ENCODE measurements at places on chromosomes 2 and 18.

DNA sequence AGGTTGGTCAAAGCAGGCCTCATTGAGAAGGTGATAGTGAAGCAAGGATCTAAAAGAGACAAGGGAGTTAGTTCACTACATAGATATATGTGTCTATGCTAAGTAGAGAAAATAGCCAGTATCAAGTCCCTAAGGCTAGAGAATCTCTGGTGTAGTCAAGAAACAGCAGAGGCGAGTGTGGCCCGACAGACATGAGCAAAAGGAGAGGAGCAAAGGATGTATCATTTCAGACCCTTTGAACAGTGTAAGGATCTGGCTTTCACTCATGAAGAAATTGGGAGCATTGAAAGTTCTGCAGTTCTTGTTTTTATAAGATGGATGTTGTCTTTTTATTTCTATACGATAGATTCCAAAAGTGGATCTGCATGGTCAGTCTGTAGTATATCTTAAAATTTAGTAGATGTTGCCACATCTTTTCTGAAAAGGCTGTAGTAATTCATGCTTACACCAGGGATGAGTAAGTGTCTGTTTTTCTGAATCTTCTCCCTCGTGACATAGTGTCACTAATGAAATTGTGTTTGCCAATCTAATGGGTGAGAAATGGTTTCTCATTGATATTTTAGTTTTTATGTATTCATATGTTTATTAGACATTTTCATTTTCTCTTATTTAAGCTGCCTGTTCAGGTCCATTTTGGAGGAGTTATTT lies 18.8 kb downstream of the SP100 start:
- no peak for DNase-seq

DNA sequence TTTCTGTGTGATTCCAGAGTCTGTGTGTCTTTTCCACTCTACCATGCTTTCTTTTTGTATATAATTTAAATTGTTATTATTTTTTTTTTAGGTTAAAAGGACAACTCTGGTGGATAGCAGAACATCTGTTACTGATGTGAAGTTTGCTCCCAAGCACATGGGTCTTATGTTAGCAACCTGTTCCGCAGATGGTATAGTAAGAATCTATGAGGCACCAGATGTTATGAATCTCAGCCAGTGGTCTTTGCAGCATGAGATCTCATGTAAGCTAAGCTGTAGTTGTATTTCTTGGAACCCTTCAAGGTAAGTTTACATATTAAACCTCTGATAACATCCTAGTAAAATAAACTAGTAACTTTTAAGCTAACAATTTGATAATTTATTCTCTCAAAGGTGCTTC lies 15.3 kb downstream of the SEH1L start:
- DNase-seq: no peak

DNA sequence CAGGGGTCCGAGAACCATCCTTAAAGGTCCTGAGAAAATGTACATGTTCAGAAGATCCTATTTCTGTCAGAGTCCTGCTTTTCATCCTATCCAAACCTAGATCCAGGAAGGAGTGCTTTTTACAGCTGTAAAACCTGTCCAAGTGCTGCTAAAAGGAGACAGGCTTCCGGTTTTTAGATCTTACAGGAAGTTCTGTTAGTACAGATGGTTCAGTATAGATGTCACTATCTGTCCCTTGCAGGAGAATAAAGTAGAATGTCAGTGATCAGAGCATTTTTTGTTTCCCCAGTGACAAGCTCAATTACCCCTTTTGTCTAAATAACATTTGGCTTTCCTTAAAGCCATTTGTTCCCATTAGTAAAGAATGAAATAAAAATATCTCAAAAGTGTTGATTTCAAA lies 98.3 kb downstream of the NRP2 start:
- DNase-seq: no peak

DNA sequence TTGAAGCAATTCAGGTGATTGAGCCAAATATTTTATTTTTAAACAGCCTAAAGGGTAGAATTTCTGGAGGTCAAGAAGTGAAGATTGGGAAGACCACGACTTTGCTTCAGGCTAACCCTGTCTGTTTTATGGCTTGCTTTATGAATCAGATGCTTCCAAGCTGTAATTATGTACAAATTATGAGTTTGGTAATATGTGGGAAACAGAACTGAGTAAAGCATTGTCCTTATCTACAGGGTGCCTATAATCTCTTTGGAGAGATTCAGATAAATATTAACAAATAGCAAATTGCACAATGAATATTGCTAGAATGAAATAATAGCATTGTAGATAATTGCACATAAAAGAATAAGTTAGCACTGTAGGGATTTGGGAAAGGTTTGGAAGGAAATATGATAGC lies 539.4 kb upstream of the CDH2 start:
- no peak for DNase-seq

- DNase-seq: no peak
These were observed 3.9 kb upstream of the KLHL29 start for GRCh38 chr2:23381084-23381483.

DNA sequence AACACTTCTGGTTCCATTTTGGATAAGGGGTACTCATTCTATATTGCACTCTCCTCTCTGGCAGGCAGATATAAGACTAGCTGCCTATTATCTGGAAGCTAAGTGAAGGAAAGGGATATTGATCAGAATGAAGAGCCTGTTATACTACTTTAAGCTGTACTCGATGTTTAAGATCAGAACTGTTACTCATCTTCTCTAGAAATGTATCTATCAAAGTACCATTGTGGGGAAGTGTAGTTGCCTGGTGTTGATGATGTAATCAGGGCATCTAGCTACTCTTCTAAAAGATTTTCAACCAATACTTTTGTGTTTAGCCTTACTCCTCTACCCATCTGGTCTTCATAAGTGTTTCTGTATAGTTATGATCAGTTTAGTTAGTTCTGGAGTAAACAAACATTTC lies 5.8 kb downstream of the CAMKMT start:
- no peak for DNase-seq

- DNase-seq: no peak
These were observed 229.9 kb downstream of the ACKR3 start for GRCh38 chr2:236799391-236800026.

DNA sequence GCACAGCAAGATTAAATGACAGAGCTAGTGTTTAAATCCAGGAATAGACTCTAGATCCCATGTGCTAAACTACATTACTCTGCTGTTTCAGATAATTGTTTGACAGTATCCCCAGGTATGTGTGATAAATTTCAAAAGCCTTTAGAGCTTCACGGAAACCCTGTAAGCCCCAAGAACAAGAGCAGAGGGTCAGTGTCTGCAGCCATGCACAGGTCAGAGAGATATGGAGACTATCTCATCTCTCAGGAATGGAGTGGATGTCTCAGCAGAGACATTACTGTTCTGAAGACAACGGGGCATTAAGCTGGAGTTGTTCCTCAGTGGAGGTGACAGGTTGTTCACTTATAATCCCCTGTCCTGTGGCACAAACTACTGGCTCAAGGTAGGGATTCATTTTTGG lies 139.1 kb upstream of the FOSL2 start:
- DNase-seq: no peak

DNA sequence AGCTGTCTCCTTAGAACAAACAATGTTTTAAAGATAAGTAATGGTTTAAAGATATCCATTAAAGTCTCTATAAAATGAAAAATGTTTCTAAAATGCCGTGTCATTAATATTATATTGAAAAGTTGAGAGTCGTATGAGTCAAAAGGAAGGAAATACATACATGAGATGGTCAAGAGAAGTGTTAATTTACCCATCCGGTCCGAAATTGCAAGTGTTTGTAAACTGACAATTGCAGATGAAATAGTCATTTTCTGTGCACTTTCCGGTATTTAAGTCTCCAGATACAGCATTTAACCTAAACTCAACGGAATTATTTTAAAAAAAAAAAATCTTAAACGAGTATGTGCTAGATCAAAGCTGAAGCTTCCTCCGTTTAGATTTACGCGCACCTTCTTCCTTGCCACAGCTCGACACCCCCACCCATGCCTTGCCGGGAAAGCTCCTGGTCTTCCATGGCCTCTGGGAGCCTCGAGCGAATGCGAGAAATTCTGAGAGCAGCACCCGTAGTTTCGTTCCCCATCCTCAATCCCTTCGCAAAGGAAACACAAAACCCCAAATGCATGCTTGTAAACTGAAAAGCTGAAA lies 1.8 kb downstream of the DSC3 start:
- DNase-seq: no peak

DNA sequence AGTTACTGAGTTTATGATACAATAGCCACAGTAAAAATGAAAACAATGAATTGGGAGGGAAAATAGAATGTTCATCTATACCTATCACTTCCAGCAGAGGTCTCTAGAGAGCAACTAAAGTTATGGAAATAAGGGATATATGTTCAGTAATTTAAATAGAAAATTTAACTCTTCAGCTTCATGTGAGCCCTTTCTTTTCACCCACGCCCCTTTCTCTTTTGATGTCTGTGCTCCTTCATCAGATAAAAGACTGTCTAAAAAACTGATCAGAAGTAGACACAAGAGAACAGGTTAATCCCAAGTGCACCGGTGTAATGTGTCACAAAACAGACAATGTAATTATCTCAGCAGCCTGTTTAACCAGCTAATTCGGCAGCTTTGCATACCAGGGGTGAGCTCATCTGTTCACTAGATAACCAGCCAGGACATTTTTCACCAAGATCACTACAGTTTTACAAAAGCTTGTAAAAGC lies 238.5 kb upstream of the ERBB4 start:
- no peak for DNase-seq

- no peak for DNase-seq
These were observed 36.6 kb upstream of the TWIST2 start for GRCh38 chr2:238811293-238811692.

DNA sequence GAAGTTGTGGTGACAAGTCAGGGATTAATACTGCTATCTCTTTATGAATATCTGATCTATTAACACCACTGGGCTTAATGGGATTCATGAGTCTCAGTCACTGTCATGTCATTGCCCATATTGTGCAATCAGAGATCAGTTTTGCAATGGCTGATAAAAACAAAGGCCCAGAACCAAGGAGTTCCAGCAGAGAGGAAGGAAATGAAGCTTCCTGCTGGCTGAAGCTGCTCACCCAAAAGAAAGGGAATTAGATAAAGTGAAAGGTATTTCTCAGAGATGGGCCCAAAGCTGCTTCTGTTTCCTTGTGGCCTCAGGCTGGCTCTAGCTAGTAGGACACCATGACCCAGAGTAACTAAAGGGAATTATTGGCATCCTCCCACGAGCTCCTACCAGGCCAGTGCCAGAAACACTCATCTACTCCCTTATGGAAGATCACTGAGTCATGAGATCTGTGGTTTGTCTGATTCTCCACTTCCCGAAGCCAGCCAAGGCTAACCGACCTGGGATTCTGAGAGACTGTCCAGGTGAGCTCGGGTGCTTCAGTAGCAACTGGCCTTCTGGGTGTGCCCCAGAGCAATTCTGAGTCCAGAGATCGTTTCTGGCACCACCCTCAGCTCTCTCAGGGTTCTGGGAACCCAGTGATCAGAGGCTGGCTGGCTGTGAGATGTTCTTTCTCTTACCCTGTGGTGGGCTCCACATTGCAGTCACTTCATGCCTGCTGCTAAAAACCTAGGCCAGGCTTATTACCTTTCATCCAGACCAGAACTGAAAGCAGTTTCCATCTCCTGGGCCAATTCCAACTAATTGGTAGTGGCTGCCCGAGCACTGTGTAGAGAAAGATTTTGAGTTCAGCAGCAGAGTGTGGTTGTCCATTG lies 129.5 kb upstream of the PELI1 start:
- DNase-seq: no peak

- no peak for DNase-seq
These were observed 12.5 kb downstream of the KLHL29 start for GRCh38 chr2:23397478-23397877.

- peak; percentile 70 for DNase-seq
These were observed 150.0 kb upstream of the EPB41L3 start for GRCh38 chr18:5693699-5694294.

DNA sequence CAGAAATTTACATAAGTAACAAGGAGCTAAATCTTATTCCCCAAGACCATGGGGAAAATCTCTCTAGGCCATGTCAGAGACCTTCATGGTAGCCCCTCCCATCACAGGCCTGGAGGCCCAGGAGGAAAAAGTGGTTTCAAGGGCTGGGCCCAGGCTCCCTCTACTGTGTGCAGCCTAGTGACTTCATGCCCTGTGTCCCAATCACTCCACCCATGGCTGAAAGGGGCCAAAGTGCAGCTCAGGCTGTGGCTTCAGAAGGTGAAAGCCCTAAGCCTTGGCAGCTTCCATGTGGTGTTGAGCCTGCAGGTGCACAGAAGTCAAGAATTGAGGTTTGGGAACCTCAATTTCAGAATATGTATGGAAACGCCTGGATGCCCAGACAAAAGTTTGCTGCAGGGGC lies 1612.7 kb upstream of the SLC39A10 start:
- DNase-seq: no peak

- DNase-seq: no peak
These were observed 48.3 kb upstream of the BMPR2 start for GRCh38 chr2:202327858-202328257.
